ENCODE measurements at places on chromosomes 4 and X.
A peak's percentile ranks its signal among the peaks of the same experiment; 100 is the strongest.

- DNase-seq = no peak
Measured at GRCh38 chr4:18559492-18559891, 537.9 kb upstream of the LCORL start.

DNA sequence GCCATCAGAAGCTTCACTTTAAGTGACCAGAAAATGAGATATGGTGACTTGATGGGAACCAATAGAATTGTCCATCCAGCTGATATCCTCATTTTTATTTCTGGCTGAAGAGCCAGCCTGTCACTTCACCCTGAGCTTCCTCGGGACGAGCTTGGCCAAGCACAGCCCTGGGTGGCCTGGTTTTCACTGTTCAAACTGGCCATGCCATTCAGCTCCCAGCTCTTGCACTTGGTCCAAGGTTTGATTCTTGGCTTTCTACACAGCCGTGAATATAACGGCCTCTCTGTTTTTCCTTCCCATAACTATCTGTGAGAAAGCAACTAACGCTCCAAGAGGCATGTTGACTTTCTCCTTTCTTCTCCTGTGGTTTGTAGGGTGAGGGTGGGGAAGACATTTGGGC, 71.9 kb downstream of the LIMCH1 start:
- no peak for DNase-seq

DNA sequence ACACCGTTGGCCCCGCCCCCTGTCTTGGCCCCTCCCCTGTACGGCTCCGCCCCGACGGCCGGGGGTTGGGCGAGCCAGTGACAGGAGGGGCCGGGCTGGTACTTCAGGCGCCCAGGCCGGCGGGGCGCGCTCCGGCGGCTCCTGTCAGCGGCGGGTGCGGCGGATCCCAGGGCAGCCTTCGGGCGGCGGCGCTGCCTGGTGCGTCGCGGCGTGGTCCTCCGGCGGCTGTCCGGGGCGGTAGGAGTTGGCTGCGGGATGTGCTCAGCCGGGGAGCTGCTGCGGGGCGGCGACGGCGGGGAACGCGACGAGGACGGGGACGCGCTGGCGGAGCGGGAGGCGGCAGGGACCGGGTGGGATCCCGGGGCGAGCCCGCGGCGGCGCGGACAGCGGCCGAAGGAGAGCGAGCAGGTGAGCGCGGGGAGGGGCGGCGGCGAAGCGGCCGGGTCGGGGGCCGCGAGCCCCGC, at the start of gene FAM241A:
Gene FAM241A (plus strand): TSS at position 129 of the 464 bp plus-strand sequence. CDS start 127 bp downstream, at position 256.
- peak; percentile 82 for DNase-seq

DNA sequence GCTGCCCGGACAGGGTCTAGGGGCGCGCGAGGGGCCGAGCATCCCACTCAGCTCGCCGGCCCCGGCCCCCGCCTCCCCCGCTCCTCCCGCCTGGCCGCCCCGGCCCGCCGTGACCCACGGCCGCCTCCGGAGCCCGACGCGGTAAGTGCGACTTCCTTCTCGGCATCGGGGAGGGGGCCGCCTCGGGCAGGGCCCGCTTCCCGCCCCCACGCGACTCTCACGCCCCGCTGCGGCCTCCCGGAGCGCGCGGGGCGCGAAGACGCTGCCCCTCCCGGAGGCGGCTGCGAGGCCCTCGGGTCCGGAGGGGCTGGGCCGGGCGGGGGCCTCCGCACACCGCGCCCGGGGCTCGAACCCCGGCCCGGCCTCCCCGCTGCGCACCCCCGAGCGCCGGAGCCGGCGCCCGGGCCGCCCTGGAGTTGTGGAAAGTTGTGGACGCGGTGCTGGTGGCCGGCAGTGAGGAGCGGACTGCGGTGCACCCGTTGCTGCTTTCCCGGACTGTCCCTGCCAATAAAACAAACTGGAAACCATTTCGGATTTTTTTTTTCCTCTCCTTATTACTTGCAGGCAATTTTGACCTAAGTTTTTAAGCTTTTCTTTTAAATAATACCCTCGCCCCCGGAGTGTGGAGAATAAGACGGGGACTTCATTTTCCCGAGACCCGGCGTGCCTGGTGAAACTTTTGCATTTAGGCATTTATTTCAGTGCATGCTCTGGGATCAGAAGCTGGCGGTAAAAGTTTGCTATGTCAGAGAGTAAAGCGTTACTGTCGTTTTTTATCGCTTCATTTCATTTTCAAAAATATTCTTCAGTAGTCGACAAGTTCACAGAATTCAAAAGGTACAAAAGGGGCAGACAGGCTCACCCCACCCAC, 13.0 kb upstream of the TMEM156 start:
- peak; percentile 3 for DNase-seq

DNA sequence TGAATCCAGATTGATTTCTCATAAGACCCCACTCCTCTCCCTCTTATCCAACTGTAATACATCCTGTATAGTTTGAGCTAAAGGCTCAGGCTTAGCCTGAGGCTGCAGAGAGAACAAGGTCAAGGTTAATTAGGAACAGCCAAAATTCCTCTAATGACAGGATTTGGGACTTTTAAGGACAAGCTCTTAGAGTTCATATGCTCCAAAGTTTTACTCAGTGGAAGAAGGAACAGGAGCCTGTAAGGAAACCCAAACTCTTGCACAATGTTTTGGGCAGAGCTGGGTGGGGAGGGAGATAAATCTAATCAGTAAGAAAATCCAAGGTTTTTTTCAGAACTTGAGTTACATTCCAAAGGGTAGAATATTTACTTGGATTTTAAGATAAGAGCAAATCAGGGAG, 238.8 kb downstream of the QDPR start:
- no peak for DNase-seq

GRCh38 chrX:40088803-40089540, 8.8 kb downstream of the BCOR start:
- no peak for DNase-seq

GRCh38 chr4:6826781-6827508, 44.4 kb downstream of the KIAA0232 start:
- no peak for DNase-seq

GRCh38 chr4:22334155-22334554, 181.7 kb downstream of the ADGRA3 start:
- DNase-seq = no peak

DNA sequence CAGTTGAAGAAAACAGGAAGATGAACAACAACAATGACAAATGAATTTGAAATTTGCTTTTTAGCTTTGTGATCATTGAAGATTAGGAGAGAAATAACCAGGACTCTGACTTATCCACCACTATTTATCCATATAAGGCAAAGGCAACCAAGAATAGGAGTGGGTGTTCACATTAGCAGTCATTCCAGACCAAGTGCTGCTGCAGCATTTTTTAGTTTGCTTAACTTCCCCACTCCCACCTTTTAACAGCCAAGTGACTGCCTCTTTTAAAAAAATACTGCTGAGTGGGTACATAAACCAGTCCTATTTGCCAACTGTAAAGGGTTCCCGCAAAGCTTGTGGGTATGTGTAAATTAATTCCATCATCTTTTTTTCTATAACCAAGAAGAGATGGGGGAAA, 230.9 kb downstream of the IQCM start:
- no peak for DNase-seq

- DNase-seq = no peak
Measured at GRCh38 chr4:88661739-88662138, 35.9 kb downstream of the NAP1L5 start.

- no peak for DNase-seq
Measured at GRCh38 chrX:113470166-113470565, 629.5 kb upstream of the AMOT start.

Data from RPMI8226 (cell line).